ENCODE measurements at places on chromosomes 1 and 21.

DNA sequence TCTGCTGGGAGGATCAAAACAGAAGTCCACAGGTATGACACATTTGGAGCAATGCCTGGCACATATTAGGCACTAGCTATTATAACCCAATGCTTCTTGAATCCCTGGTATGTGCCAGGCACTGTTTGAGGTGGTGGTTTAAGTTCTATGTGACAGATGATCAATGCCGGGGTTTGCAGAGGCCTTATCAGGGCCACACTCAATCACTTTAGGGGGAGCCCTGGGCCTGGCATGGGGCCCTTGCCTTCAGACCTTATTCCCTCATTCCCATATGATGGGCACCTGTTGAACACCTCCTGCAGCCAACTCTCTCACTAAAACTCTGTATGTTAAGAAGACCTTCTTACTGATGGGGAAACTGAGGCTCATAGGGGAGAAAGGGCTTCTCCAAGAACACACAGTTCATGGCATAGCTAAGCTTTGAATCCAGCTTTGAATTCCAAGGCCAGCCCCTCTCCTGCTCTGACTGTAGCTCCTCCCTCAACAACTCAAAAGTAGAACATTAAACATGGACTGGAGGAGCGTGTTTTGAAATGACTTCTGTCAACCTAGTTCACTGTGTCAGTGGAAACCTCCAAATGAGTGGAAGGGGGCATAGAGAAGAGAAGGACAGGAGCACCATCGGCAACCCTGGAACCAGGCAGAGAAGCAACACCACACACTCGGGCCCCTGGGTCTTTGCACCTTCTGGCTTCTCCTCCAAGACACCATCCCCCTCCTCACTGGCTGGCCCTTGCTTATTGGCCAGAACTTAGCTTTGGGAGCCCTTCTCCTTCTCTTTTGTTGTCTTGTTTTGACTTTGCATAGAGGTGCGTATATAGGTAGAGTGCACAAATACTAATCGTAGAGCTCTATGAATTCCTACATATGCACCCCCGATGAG lies 6.6 kb upstream of the IFFO2 start:
- no peak for ATAC-seq

DNA sequence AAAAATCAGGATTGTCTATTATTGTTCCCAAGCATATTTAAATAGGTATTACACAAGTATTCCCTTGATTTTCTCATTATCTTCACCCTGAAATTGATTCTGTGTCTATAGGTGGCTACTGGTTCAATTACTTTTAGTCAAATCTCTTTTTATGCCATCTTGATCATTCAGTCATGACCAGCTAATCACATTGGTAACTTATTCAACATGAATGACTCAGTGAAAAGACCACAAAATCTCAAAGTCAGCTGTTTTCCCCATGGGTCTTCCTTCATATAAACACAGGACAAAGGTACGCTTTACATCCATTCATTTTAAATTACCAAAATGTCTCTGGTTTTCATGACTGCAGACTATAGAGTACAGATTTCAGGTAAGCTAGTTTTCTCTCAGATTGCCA lies 23.7 kb upstream of the NRIP1 start:
- no peak for ATAC-seq

GRCh38 chr1:215397106-215397505 lies 170.0 kb upstream of the KCTD3 start:
- ATAC-seq, result no peak

- no peak for ATAC-seq
These were observed 31.8 kb downstream of the USP25 start for GRCh38 chr21:15761507-15762100.

DNA sequence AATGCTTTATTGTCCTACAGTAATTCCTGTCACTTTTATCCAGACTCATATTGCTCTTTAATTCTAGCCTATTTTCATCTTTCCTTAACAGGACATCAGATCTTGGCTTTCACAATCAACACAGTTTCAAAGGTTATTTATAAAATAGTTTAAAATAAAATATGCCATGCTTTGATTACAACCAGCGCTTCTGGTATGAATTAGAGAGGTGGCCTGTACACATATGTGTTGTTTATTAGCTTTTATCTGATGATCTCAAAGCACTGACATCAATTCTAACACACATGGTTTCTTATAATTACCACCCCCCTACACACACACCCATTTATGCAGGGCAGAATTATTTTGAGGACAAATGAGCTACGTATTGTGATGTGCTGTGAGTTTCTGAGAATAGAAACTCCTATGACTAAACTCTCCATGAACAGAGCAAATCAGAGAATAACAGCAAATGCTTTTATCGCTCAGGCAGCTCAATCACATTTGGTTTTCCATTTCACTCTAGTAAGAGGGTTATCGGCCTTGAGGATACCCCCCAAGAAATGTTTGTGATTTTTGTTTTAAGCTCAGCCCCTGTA lies 18.0 kb downstream of the CD247 start:
- no peak for ATAC-seq

DNA sequence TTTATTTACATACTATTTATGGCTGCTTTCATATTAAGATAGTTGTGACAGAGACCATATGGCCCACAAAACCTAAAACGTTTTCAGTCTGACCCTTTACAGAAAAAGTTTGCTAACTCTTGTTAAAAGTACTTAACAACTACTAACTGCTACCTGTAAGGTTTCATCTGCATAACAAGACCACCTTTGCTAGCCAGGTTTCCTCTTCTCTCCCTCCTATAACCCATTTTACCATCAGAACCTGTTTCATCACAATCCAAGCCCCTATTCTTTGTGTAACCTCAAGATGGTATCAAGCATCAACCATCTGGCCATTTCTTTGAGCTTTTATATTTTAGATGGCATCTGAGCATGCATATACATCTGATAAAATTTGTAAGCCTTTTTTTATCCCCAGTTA lies 305.4 kb downstream of the HHIPL2 start:
- no peak for ATAC-seq

DNA sequence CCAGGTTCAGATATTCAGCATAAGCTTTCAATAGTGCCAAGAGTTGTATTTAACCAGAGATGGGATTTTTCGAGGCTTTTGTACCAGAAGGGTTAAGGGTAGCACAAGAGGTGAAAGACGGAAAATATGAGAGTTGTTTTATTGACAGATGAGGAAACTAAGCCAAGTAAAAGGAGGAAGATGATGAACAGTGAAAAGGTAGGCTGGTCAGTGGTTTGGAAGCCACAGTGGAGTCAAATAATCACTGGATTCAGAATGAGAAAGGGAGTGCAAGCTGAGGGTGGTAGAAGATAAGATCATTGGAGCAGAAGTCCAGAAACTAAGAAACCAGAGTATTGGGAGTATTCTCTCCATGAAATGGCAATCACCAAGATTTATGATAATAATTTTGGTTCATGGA lies 45.7 kb downstream of the ANGPTL1 start:
- ATAC-seq, result no peak

DNA sequence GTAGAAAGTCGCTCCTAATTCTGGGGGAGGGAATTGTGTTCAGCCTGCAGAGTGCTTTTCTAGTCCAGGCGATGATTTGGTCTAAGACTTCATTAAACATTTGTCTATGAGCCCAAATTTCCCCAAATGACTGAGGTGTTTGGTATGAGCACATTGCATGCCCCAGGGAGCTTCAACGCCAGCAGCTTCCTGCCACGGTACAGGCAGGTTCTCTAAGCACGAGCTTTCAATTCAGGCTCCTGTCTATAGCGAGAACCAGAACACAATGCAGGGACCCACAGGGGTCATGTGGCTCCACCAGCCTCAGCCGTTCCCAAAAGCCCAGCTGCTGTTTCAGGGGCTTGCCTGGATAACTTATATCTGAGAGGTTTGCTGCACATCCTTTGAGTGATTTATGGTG lies 34.1 kb upstream of the H6PD start:
- peak; percentile 80 for ATAC-seq

DNA sequence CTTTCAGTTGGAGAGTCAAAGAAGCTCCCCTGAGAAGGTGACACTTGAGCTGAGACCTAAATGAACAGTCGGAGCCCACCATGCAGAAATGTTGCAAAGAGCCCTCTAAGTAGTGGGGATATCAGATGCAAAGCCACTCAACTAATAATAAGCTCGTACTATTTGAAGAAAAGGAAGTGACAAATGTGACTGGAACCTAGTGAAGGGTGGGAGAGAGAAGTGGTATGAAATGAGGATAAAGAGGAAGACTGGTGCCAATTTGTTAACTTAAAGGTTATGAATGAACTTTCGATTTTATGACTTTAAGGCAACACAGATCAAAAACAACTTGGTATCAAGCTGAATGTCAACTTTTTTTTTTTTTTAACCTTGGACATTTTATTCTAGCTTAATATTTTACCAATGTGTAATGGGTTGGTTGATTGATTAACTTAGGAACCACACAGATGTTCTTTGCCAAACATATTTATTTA lies 14.7 kb downstream of the LYPLAL1 start:
- peak; percentile 77 for ATAC-seq

DNA sequence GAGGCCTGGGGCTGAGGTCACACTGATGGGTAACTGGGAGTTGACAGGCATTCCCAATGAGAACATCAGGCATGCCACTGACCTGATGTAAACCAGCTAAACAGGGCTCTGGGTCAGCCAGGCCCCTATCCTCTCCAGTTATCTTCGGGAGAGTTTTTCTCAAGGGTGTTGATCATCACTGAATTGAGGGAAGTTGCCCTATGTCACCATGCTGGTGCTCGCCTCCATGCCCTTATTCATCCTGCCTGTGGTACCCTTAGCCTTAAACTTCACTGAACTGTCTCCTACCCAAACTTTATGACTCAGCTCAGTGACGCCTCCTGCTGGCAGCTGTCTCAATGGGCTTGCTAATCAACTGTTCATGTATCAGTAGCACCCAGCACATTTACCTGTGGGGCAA lies 80.7 kb upstream of the TNR start:
- ATAC-seq, result peak; percentile 18

- no peak for ATAC-seq
These were observed 61.2 kb downstream of the CACHD1 start for GRCh38 chr1:64530969-64531692.

DNA sequence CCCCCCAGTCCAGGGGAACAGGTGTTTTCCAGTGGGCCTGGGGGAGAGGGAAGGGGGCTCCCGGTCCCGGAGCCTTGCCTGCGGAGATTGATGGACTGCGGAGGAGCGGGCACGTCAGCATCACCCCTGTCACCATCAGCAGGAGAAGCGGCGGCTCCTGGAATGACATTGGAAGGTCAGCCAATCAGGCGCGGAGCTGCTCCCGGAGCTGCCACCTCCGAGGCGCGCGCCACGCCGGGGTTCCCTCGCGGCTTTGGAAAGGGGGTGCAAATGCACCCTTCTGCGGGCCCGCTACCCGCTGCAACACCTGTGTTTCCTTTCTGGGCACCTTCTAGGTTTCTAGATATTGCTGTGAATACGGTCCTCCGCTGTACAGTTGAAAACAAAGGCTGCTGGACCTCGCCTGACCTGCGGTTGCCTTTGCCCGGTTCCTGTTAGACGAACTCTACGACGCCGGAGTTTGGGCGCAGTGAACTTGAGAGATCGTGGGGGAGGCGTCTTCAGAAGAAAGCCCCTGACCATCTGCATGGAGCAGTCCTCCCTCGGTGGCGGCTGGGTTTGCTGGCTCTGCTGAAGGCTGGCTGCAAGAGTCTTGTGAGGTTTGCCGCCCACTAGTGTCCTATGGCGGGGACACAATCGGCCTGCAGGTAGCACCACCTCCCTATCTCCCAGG lies 5.3 kb downstream of the DSCAM start:
- ATAC-seq, result no peak

DNA sequence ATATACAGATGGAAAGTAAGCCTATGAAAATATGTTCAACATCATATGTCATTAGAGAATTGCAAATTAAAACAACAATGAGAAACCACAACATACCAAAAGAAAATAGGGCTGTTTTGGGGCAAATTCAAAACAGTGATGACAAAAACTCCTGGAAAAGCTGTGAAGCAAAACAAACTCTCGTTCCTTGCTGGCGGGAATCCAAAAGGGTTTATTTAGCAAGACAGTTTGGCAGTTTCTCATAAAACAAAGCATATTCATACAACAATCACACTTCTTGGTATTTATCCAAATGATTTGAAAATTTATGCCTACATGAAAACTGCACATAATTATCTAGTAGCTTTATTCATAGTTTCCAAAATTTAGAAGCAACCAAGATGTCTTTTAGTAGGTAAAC lies 44.4 kb downstream of the COL11A1 start:
- no peak for ATAC-seq

DNA sequence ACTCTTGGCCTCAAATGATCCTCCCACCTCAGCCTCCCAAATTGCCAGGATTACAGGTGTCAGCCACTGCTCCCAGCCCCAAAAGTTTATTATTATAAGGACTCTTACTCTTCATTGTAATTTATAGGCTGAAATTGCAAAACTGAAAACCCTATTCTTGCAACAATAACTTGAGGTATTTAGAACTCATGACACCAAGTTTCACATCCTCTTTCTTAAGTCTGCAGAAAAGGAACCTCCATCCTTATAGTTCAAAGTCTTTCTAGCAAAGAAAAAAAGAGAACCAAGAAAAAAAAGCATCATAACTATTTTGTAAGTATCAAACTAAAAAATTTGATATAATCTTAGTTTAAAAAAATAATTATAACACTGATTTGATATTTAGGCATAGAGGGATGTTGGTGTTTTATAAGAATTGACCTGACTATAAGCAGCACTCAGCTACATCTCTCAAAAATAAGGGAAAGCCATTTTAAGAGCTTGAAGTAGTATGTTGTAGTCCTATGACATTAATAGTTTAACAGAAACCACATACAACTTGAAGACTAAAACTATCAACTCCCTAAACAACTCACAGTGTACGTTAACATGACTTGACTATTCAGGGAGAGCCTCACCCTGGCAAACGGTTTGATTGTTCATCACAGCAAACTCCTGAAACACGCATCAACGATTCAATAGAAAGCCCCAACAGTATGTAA lies 122.4 kb downstream of the AKT3 start:
- ATAC-seq, result peak; percentile 91

DNA sequence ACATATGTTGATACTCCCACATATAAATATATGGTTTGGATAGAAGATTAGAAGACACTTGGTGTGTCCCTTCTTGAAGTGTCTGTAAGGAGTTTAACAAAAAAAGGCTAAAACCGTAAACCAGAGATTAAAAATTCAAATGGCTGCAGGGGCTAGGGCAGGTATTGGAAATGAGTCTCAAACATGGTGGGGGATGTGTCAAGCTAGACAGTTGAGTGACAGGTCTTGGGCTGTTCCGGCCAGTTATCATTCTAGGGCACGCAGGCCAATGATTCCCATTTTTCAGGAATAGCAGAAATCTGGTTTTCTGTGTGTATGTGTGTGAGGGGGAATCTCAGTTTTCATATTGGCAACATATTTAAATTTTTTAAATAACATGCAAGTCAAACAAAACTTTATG lies 77.2 kb downstream of the AK4 start:
- ATAC-seq, result no peak

- no peak for ATAC-seq
These were observed 26.4 kb downstream of the HHIPL2 start for GRCh38 chr1:222521299-222522104.

DNA sequence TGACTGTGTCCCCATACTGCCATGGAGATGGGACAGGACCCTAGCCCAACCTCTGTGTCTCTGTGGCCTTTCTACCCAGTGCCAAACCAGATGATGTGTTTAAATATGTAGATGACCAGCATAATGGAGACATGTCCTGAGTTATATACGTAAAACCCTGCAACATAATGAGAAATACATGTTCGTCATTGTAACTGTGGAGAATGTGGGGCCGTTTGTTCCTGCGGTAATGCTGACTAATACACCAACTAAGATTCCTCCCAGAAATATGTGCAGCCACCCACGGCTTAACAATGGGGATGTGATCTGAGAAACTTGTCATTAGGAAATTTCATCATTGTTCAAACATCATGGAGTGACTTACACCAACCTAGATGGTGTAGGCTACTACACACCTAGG lies 71.7 kb upstream of the SIM2 start:
- ATAC-seq, result no peak

GRCh38 chr1:173206816-173207568 lies at the start of gene TNFSF4:
Gene TNFSF4 (minus strand): TSS chr1:173207331. CDS start chr1:173207176, 155 bp downstream.
- ATAC-seq, result peak; percentile 61
